ENCODE measurements at places on chromosomes 1 and 21.

DNA sequence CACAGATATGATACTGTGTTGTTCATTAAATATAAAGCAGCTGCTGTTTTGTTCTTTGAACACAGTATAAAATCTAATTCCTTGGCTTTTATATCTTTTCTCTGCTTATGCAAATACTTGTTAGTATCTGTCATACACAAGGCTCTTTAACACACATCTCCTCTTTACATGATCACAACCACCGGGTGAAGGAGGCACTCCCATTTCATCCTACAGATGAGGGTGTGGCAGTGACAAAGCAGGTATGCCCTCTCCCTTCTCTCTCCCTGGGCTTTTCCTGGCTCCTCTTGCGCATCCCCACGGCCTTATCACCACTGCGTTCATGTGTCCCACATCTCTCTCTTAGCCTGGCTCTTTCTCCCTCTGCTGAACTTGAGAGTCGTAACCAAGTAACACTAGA lies 38.2 kb downstream of the JUN start:
- no peak for DNase-seq

GRCh38 chr1:1788136-1788535 lies 9.9 kb upstream of the NADK start:
- no peak for DNase-seq

DNA sequence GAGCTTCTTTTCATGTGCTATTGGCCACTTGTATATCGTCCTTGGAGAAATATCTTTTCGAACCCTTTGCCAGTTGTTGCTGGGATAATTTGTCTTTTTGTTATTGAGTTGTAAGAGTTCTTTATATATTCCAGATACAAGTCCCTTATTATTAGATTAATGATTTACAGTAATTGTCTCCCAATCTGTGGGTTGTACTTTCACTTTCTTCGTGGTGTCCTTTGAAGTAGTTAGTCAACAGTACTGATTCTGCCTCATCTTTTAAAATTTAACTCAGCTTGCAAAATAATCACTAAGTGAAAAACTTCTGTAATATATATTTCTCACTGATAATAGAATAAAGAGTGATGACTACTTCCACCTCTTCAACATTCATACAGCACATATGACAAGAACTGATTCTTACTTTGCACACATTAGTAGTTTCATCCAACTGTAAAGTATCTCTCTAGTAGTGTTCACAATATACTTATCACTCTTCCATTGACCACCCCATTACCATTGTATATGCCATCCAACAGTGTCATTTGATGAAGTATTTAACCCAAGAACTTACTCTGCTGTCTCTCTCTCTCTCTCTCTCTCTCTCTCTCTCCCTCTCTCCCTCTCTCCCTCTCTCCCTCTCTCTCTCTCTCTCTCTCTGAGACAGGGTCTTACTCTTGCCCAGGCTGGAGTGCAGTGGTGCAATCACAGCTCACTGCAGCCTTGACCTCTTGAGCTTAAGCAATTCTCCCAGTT lies 104.2 kb upstream of the DMRTA2 start:
- no peak for DNase-seq

- no peak for DNase-seq
Observed at GRCh38 chr1:167764458-167765330, 42.9 kb downstream of the MPZL1 start.

DNA sequence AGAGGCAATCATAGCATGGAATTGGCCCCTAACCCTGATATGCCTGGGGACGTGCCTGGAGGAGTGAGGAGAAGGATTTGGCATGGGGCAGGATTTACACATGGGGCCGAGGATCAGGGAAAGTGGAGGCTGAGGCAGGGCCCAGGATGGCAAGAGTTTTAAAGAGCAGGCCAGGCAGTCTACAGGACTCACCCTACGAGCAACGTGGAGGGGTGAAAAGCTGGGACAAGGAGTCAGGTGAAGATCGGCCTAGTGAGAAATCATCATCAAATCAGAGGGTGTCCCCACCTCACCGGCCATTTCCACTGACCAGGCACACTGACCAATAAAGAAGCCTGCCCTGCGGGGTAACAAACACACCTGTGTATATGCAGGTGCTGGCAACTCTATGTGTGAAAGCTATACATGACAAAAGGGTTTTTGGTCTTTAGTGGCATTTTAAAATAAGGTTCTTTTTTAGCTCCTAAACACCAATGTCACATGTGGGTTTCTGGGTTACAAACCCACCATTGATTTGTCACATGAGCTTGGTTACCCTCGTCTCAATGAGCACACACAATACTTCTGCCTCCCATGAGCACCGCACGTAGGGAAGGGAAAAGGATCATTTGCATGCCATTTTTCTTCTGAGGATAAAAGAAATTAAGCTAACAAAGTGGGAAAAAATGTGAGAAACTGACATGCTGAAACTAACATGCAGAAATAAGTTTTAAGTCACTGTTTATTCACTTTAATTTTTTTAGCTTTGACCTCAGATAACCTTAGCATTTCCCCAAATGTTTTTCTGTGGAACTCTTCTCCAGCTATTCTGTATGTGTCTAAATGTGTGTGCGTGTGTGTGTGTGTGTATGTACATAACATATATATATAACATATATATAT lies 168.1 kb upstream of the EDN2 start:
- no peak for DNase-seq

DNA sequence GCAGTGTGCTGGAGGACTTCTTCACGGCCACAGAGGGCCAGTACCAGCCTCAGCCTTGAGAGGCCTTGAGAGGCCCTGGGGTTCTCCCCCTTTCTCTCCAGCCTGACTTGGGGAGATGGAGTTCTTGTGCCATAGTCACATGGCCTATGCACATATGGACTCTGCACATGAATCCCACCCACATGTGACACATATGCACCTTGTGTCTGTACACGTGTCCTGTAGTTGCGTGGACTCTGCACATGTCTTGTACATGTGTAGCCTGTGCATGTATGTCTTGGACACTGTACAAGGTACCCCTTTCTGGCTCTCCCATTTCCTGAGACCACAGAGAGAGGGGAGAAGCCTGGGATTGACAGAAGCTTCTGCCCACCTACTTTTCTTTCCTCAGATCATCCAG lies 6.2 kb upstream of the HDAC1 start:
- no peak for DNase-seq

DNA sequence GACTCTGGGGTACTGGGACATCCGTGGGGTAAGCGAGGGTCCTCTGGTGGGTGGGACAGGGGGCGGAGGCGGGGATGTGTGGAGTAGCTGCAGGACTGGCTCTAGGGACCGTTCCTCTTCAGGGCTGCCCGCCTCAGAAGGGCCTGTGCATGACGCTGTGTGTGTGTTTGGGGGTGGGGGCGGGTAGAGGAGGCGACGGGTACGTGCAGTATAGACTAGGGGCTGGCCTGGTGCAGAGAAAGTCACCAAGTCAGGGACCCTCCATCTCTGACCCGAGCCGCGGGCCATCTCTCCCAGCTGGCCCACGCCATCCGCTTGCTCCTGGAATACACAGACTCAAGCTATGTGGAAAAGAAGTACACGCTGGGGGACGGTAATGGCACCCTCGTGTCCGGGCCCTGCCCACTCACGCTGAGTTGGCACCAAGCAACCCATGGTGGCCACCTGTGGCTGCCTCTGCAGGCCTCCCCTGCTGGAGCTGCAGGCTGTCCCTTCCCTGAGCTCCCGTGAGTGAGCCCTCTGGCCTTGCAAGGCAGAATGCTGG lies 342 bp downstream of the GSTM5 start:
- DNase-seq: no peak

- DNase-seq: no peak
Observed at GRCh38 chr1:240282061-240282830, 190.6 kb downstream of the FMN2 start.

GRCh38 chr1:82185084-82185483 lies 384.4 kb downstream of the ADGRL2 start:
- DNase-seq: no peak

- no peak for DNase-seq
Observed at GRCh38 chr1:70587872-70588366, 176.9 kb downstream of the CTH start.

DNA sequence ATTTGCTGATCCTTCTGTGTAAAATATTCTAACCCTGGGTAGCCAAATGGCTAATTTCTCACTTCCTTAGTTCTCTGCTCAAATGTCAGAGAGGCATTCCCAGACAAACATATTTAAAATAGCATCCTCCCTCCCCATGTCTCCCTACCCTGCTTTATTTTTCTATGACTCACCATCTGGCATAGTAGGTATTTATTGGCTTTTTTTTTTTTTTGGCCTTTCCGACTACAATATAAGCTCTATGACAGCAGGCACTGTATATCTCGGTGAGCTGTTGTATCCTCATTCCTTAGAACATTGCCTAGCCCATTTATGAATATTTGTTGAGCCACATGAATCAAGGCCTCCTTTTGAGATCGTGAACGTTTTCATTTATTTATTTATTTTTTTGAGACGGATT lies 1.5 kb upstream of the NEK7 start:
- no peak for DNase-seq

DNA sequence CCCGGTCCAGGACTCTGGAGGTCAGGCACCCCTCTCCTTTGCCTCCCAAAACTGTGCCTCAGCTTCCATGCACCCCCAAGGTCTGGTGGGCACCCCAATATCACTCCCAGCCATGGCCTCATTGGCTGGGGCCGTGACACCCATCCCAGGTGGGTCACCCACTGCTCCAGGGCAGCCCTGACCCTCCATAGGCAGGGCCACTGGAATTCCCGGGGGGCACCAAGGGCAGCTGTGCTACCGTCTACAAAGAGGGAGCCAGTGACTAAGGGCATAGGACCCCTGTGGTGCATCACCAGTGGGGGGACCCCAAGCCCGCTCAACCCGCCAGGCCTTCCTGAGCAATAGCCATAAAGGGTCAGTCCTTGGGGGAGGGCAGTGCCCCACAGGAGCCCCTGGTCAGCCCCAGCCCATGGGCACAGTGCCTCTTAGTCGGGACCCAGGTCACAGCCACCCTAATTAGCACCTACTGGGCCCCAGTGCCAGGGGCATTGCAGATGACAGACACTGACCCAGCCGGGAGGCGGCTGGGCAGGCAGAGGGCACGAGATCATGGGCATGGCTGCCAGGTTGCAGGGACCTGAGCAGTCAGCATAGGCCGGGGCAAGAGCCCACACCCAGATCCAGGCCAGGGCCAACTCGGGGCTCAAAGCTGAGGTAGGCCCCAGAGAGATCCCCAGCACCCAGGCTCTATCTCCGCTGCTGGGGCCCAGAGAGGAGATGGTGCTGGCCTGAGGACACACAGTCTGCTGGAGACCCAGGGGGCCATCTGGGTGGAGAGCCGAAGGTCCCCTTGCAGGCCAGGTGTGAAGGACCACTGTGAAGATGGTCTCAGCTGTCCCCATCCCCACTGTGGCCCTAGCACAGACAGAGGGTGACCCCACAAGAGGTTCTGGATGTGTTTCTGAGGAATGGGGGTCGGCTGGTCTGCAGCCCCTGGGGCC lies 19.0 kb upstream of the ARF1 start:
- no peak for DNase-seq

DNA sequence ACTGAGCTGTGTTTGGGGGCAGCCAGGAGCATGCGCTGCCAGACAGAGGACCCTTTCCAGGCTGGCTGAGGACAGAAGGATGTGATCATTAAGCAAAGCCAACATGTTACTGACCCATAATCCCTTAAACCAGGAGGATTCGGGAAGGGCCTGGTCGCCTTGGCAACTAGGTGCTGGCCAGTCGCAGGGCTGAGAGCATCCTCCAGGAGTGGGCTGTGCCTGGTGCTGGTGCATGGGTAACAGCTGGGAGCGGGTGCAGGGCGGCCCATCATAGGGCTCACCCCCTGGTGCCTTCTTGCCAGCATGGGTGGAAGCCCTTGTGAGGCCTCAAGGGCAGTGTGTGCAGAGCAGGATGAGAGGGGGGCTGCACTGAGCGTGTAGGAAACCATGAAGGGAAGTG lies 17.2 kb downstream of the CDK18 start:
- no peak for DNase-seq

DNA sequence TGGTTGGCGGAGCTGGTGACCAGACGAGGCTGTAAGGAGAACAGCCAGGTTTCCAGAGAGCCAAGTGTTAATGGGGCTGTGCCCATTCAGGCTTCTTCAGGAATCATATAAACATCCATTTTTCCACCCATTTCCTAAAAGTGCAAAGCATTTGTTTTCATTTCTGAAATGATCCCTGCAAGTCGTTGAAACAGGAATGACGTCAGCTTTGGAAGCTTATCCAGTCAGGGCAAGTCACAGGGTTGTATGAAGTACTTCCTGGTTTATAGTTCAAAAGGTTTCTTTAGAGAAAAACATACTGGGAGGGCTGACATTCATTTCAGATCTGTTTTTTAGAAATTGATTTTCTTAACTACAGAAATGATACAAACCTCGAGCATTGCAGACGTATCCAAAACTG lies 29.2 kb downstream of the IGSF5 start:
- DNase-seq: no peak

GRCh38 chr1:167587872-167588271 lies 34.3 kb upstream of the CREG1 start:
- DNase-seq: no peak

GRCh38 chr1:201476670-201477344 lies 7.8 kb upstream of the PHLDA3 start:
- no peak for DNase-seq

- DNase-seq: no peak
Observed at GRCh38 chr1:246365708-246366107, 141.4 kb downstream of the SMYD3 start.

DNA sequence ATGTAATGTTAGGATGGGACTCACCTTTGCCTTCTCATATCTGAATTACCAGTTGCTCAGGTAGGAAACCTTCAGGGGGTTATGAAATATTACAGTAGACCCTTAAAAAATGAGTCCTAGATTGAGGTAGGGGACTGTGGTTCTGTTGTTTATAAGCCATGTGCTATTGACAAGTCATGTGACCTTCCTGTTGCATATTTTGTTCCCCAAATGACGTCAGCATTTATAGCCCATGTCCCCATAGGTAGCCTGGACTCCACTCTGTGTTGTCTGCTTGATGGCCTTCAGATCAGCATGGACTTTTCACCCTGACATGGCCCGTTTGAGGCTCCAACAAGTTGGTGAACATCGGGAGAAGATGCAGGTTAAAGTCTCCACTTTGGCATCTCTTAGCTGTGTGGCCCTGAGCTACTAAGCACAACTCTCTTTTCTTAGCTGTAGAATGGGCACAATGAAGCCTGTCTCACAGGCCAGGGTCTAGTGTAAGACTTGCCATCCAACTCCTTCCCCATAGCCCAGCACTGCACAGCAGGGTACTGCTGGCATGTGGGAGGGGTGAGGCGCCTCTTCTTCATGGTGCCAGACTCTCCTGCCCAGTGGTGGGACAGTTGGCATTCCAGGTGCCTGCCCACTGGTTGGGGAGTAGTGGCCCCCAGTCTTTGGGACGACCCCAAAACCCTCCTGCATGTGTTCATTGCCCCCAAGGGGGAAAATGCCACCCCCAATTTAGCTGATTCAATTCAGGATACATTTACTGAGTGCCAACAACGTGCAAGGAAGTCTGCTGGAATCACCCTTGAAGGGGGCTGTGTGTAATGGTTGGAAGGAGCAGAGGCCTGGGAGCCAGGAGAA lies 36.1 kb upstream of the TTC22 start:
- DNase-seq: no peak
